Trophoblast cell (in vitro differentiated cells and primary cell): ENCODE measurements at places on chromosomes 3 and 15.

DNA sequence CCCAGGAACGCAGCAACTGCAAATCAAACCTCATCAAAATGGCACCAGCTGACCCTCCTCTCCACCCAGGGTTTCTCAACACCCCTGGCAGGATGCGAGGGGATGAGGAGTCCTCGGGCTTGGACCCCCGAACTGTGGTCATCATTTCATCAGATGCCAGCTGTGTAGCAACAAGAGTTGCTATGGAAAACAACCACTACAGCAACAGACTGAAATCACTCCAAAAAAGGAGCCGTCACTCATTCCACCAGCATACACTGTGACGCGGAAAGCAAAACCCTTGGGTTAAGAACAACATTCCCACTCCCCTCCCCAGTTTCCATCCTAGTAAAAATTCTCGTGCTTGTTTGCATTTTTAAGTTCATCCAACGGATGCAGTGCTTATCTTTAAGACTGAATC lies 40.1 kb downstream of the VGLL4 start:
- peaks cover 16% of the 10 kb centered on the region for H3K4me1 ChIP-seq
- no peaks in the 10 kb centered on the region for H3K27me3 ChIP-seq
- peak; percentile 82 for DNase-seq
- no peak overlapping the region for H3K4me3 ChIP-seq
- no peak overlapping the region for H3K27ac ChIP-seq

DNA sequence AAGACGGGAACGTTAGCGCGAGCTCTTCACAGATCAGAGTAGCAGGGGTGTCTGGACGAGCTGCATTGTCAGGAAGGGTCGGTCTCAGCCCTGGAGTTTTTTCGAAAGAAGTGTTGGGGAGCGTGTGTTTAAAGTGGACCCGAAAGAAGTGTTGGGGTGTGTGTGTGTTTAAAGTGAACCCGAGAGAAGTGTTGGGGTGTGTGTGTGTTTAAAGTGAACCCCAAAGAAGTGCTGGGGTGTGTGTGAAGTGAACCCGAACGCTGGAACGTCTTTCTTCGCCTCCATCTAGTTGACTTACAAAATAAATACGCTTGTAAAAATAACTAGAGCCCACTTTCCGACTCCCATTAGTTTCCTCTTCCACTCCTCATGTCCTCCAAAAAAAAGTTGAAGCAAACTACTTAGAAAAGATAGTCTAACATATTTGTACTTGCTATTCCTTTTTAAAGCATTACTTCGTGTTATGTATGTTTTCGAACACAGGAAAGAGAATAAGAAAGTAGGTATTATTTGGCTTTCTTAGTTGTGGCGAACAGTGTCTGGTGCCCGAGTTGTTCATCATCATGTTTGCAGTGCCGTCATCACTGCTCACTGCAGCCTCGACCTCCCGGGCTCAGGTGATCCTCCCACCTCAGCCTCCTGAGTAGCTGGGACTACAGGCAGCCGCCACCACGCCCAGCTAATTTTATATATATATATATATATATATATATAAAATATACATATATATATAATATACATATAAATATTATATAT lies 1.0 kb downstream of the LRCH3 start:
- peak; percentile 28 for DNase-seq
- peaks cover 3% of the 10 kb centered on the region for H3K4me1 ChIP-seq
- H3K4me3 ChIP-seq = peak overlapping the region; percentile 98
- H3K27ac ChIP-seq = no peak overlapping the region

- peak overlapping the region; percentile 6 for H3K27ac ChIP-seq
- H3K4me1 ChIP-seq = peaks cover 37% of the 10 kb centered on the region
- no peak overlapping the region for H3K4me3 ChIP-seq
- peak; percentile 97 for DNase-seq
- no peaks in the 10 kb centered on the region for H3K27me3 ChIP-seq
Measured at GRCh38 chr3:120471643-120472042, 20.9 kb upstream of the FSTL1 start.

DNA sequence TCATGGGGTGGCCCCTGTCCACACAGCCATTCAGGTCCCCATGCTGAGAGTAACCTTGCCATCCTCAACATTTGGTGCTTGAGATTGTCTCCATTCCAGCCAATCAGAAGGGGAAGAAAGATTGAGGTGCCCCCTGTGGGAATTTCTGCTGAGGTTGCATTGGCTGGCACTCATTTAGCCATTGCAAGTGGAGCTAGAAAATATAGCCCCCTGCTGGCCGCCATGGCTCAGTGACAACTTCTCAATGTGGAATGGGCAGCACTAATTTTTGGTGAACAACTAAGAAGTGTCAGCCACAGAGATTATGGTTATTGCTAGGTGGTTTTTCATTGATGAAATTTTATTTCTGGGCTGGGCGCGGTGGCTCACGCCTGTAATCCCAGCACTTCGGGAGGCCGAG lies 22.0 kb downstream of the COL6A6 start:
- no peak overlapping the region for H3K4me3 ChIP-seq
- H3K36me3 ChIP-seq = no peaks in the 10 kb centered on the region
- H3K4me1 ChIP-seq = no peaks in the 10 kb centered on the region
- H3K27ac ChIP-seq = no peak overlapping the region

DNA sequence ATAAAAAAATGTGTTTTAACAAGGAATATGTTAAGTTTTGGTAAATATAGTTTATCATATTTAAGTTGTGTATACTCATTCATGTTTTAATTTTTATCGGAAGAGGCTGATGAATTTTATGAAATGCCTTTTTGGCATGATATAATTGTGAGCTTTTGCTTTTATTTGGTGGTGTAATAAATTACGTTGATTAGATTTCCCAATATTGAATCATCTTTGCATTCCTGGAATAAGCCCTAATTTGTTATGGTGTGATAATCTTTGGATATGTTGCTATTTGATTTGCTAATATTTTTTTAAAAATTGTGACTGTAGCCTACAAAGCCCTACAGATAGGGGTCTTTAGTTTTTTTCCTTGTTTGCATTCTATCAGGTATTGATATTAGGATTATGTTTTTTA lies 107.4 kb downstream of the IGF1R start:
- no peak for DNase-seq
- H3K27ac ChIP-seq = no peak overlapping the region
- H3K4me1 ChIP-seq = peaks cover 12% of the 10 kb centered on the region
- no peaks in the 10 kb centered on the region for H3K27me3 ChIP-seq
- H3K4me3 ChIP-seq = no peak overlapping the region
